ENCODE measurements at places on chromosomes 7 and 10.
A peak's percentile ranks its signal among the peaks of the same experiment; 100 is the strongest.

- DNase-seq: no peak
Observed at GRCh38 chr7:32147546-32148268, 77.5 kb upstream of the PDE1C start.

- DNase-seq: no peak
Observed at GRCh38 chr10:13072339-13072738, 27.6 kb upstream of the OPTN start.

- no peak for DNase-seq
Observed at GRCh38 chr10:77713521-77714280, 76.1 kb upstream of the KCNMA1 start.

GRCh38 chr10:43186150-43186549 lies 47.9 kb downstream of the CSGALNACT2 start:
- DNase-seq: no peak

DNA sequence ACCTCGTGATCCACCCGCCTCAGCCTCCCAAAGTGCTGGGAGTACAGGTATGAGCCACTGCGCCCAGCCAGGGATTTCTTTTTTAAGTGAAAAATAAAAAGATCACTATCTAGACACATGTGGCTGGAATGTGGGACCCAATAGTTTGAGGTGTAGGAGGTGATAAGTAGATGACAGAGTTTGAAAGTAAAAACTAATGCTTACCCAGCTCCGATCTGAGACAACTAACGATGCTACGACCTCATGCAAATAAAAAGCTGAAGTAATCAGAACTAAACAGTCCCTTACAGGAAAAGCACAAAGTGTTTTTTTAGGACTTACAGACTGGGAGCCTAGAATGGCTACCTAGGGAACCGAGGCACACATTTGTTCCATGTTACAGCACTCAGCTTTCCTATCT lies 23.0 kb downstream of the PCGF6 start:
- no peak for DNase-seq

DNA sequence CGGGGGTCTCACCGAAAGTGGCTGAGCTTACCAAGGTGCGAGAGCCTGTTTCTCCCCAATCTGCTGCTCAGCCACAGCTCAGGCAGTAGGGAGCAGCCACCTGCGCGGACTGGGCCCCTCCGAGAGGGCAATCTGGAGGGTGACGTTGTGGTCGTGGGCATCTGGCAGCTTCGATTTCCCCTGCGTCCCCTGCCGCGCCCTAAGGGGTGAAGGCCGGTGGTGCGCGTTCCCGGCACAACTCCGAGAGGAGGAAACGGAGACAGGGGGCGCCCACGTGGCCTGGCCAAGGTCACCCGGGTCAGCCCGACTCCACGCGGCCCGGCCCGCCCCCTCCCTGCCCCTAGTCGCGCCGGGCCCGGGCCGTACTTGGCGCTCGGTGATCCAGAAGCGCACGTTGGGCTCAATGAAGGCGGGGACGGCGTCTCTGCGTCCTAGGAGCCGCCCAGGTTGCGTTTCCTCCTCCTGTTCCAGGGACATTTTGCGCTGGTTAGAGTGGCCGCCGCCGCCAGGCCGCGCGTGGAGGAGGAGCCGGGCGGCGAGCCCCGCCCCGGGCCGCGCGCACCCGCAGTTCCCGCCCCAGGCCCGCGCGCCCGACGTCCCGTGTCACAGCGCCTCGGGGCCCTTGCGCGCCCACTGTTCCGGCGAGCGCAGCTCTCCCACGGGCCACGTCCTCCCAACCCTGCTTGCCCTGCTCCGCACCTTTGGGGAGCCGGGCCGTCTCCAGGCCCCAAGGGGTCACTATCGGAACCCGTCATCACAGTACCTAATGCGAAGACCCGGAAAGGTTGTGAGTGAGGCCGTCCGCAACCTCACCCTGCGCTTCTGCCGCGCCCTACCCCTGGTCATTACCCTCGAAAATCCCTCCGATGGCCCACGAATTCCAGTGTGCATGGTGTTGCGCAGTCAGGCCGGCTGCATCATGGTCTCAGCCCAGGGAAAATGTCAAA lies at the start of gene SFXN4:
Gene SFXN4 (minus strand): TSS at position 544 of the 947 bp plus-strand sequence. CDS start 67 bp downstream, at position 477.
- DNase-seq: peak; percentile 64

DNA sequence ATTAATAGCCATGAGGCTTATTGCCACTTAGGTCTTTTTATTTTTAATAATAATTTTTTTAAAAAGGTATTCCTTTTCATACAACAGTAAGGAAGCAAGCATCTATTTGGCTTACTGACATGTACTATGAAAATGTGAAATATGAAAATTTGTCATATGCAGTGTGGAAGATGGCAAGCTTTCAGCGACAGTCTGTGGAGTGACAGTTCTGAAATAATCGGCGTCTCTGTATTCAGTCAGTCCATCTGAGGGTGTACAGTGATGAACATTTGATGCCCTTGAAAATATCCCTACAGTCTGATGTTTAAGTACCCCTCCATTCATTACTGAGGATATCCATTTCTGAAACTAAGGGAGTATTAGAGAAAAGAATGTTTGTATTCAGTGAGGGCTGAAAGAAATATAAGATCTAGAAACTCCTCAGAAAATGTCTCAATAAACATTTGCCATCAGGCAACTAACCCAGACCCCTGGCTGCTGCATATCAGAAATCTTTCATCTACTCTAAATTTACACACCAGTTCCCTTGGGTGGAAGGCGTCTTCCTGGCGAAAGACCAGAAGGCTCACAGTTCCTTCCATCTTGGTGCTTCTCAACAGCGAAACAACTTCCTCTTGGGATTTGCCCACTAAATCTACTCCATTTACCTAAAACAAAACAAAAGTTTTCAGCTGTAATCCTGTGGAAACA lies 440.6 kb downstream of the PARD3 start:
- DNase-seq: no peak

- no peak for DNase-seq
Observed at GRCh38 chr7:48296966-48297365, 125.7 kb downstream of the ABCA13 start.

DNA sequence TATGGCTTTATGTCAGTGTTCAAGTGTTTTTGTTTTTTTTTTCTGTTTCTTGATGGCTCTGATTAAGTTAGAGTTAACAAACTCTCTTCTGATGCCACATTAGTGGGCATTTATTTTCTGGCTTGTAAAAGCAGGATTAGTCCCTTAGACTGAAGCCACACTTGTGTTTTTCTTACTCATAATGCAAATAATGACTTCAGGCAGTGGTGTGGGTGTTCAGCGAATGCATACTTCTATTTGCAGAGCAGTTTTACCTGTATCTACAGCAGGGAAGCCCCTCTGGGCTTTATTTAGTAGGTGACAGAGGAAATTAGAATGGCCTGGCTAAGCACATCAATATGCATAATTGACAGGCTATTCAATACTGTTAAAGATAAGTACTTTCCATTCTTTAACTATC lies 79.9 kb downstream of the CNNM2 start:
- no peak for DNase-seq

GRCh38 chr10:22110761-22111160 lies 107.1 kb downstream of the EBLN1 start:
- no peak for DNase-seq

GRCh38 chr10:66780796-66781195 lies 145.0 kb upstream of the LRRTM3 start:
- no peak for DNase-seq
